ENCODE measurements at places on chromosomes 6 and 20. TPM values are rescaled to one million over a fixed set of nuclear protein-coding genes. Genes with fewer than 3 reads are reported as not detected.

DNA sequence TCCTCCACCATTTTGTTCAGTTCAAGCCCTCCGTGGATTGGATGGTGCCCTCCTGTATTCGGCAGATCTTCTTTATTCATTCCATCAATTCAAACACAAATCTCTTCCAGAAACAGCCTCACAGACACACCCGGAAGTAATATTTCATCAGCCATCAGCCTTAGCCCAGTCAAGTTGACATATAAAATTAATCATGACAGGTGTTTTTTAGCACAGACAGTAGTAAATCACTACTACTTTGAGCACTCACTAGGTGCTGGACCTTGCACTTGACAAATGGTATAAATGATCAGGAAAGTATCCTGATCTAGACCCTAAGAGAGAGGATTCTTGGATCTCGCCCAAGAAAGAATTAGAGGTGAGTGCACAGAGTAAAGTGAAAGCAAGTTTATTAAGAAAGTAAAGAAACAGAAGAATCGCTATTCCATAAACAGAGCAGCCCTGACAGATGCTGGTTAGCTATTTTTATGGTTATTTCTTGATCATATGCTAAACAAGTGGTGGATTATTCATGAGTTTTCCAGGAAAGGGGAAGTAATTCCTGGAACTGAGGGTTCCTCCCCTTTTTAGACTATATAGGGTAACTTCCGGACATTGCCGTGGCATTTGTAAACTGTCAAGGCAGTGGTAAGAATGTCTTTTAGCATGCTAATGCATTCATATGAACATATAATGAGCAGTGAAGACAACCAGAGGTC, 194.6 kb upstream of the LAMP5 start:
- DNase-seq = no peak

- DNase-seq = no peak
These were observed 253.2 kb downstream of the PLCB1 start for GRCh38 chr20:8385247-8385646.

DNA sequence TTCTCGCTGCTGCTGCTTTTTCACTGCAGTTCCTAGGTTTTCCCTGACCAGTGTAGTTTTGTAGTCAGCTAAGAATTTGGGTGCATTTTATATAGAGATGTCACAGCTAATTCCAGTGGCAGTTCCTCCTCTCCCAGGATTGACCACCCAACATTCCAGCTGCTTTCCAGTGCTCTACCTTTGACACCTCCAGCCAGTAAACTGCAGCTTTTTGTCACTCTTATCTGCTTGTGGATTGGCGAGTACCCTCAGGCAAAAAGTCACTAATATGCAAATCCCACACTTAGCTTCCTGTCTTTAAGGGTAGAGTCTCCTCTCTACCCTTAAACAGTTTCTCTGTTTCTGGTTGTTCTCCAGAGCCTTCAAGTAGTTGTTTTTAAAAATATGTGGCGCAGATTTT, 146.9 kb upstream of the KCNG1 start:
- no peak for DNase-seq

- no peak for DNase-seq
These were observed 11.0 kb downstream of the DCBLD1 start for GRCh38 chr6:117493470-117493869.

- no peak for DNase-seq
These were observed 164.8 kb upstream of the DTNBP1 start for GRCh38 chr6:15827496-15828255.

GRCh38 chr20:33696448-33696847, 10.3 kb upstream of the E2F1 start:
- no peak for DNase-seq

DNA sequence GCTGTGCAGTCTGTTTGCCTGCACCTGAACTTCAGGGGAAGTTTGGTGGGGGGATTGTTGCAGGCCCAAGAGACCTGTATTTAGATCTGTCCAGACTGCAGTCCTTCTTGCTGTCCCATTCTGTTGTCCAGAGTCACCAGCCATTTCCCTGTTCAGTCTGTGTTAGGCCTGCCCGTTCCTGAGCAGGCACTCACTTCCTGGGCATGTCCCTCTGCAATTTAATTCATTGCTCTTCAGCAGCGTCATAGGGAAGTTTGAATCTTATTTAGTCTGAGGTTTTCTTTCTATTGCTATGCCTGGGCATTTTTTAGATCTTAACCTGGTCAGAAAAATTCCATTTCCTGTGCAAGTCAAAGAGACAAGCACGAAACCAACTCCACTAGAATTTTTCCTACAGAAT, 190.2 kb downstream of the DTNBP1 start:
- DNase-seq = no peak

DNA sequence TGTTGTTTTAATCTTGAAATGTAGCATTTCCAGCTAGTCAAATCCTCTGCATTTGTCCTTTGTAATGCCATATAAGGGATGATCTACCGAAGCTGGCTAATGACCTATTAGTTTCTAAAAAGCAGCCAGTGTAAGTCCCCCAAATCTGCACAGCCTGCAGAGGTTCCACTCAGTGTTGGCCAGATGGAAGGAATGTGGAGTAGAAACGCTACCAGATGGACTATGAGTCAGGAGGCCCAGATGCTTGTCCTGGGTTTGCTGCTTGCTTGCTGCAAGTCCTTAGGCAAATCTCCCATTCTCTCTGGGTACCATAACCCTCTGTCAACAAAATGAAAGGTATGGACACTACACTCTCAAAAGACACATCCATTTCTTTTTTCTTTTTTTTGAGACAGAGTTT, 149.8 kb downstream of the BTBD9 start:
- no peak for DNase-seq

- DNase-seq = no peak
These were observed 20.2 kb downstream of the ADNP start for GRCh38 chr20:50911030-50911429.

DNA sequence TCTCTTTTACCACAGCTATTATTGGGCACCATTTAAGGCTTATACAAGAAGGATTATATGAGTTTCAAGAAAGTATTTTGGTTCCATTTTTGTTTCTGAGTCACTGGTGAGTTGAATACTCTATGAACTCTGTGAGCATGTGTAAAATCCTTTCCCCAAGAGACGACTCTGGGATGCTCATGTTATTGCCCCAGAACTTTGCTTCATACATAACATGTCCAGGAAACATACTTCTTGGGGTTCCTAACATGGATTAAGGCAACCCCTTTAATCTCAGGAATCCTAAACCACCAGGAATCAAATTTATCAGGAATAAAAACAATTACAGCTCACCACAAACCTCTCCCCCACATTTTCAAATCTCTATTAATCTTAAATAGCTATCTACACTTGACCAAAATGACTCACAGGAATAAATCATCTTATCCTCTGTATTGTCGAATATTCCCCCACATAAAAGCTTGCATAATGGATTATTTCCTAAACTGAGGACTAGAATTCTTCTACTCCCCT, 117.5 kb upstream of the COL21A1 start:
- DNase-seq = no peak

DNA sequence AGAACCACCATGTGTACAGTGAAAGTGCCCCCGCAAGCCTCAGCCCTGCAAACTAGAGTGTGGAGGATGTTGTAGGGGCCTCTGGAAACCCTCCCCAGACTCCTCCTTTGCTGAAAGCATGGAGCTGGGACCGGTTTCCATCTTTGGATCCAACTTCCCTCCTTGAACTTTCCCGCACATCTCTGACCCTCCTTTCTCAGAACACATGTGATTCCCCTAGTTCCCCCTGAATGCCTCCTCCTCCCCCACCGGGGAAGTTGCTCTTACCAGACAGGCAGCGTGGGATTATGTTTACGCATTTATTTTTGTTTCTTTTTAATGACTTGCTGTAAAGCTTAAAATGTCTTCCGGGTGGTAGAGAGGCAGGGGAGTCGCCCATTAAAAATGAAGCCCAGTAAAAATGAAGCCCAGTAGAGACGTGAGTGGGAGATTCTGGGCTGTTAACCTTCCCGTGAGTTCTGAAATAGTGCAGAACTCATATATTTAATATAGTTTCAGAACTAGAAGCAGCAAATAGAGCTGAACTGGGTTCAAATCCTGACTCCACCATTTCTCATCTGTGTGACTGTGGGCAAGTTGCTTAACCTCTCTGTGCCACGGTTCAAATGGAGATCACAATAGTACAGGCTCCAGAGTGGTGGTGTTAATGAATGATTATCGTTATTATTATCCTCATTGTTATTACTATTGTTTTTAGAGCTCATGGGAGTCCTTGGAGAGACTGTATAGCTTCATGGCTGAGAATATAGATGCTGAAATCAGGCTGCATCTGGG, 8.0 kb upstream of the PTPN1 start:
- no peak for DNase-seq

DNA sequence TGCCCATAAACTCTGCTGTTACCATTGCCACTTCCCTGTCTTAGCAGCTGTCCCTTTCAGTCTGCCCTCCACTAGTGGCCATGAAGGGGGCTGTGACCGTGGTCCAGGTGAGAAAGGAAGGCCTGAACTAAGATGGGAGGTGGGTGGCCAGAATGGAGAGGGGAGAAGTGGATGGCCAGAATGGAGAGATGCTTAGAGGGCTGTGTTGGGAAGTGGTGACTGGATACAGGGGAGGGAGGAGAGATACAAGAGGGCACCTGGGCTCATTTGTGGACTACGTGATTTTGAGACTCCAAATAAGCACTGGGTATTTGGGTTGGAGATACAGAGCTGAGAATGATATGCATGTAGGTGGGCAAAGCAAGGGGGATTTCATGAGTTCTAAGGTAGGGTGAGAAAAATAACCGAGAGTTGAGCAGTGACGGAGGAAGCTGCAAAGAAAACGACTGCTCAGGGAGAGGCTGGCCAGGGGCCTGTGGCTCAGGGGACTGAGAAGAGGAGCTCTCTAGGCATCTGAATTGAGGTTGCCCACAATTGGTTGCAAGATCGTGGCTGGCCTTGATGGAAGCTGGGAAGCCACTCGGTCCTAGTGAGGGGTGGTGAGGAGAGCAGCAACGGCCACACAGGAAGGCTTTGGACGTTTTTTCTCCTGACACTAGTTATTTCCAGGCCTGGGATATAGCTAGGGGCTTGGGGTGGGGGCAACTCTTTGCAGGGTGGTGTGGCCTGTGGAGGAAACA, 36.9 kb downstream of the PANK2 start:
- no peak for DNase-seq

DNA sequence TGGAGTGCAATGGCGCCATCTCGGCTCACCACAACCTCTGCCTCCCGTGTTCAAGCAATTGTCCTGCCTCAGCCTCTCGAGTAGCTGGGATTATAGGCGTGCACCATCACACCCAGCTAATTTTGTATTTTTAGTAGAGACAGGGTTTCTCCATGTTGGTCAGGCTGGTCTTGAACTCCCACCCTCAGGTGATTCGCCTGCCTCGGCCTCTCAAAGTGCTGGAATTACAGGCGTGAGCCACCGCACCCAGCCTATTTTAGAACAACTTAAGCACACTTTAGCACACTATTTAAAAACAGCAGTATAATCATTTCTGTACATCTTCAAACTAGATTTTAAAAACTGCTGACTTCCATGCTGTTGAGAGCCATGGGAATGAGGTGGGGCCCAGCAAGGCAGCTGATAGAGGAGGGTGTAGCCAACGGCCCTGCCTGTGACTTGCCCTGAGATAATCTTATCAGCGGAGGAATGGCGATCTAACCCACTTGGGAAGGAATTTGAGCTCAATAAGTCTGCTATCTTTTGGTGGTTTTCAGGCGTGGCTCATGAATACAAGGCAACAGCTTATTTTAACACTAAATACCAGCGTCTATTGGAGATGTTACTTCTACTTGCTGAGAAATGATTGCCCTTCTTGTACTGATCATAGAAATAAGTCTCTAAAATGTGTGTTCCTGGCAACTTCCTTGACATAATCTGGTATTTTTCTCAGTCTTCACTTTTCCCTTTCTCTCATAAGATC, 12.1 kb downstream of the ZDHHC14 start:
- DNase-seq = no peak

- DNase-seq = no peak
These were observed 39.2 kb downstream of the DPPA5 start for GRCh38 chr6:73314577-73315492.

- no peak for DNase-seq
These were observed 1046.7 kb downstream of the HACE1 start for GRCh38 chr6:103812970-103813369.

DNA sequence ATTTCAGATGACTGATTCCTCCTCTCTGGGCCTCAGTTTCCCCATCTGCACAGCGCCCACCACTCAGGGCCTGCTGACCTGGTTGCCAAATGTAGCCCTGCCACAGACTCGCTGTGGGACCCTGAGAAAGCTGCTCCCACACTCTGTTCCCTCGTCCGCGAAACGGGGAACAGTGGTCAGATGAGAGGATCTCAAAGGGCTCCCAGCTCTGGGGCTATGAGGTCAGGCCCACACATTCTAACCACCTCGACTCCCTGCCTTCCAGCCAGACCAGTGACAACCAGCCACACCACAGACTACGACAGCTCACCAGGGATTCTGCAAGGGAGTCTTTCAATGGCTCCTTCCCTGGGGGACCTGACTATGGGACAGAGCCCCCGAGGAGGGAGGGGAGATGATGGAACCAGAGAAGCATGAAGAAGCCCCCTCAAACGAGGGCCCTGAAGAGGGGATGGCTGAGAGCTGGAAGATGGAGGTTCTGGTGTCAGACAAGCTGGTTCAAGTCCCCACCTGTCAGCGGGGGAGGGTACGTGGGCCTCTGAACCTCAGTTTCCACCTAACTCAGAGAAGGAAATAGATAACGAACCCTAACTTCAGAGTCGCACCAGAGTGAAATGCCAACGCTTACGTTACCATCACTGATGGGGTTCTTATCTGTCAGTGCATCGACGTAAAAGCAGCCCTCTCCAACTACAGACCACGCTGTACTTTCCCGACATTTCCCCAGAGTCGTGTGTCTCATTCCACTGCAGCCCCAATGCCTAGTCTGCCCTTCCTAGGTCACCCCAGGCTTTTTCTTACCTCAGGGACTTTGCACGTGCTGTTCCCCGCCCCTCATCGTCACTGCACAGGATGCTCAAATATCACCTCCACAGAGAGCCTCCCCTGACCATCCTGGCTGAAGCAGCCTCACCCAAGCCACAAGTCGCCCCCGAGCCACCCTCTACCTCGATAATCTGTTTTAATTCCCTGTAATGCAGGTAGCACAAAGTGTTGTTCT, 60.5 kb downstream of the PREX1 start:
- DNase-seq = no peak

GRCh38 chr6:133548423-133549159, 307.4 kb downstream of the EYA4 start:
- no peak for DNase-seq

DNA sequence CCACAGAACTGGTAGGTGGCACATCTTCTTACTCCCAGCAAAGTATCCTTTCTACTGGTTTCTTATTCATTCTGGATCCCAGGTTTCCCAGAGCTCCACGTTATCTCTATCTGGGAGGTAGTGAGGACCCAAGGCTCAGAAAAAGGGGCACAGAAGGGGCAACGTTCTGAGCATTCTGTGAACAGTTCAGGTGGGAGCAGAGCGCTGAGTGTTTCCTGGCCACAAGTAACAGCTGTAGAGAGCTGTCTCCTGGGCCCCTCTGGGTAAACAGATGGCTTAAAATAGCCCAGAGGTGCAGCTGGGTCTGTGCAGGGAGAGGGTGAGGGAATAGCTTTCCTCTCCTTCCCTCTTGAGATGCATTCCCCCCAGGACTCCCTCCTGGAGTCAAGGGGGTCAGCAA, 2.1 kb downstream of the APOBEC2 start:
- no peak for DNase-seq

GRCh38 chr6:114376611-114377175, 33.9 kb upstream of the HS3ST5 start:
- no peak for DNase-seq

Gene ANKRD6
- 0.93 TPM for total RNA-seq

Gene HSPA1L
- total RNA-seq = 1.6 TPM

Gene PRR3
- total RNA-seq = 20.2 TPM

Gene WFDC13
- total RNA-seq = not detected

Gene CFAP206
- total RNA-seq = not detected

Gene C4B
- 3.1 TPM for total RNA-seq

Gene HCRTR2
- total RNA-seq = not detected

Gene DLL1
- 0.88 TPM for total RNA-seq

Gene SLC35D3
- total RNA-seq = not detected

Gene BMP6
- not detected for total RNA-seq

Gene SRMS
- total RNA-seq = not detected
